HS-27A (cell line): ENCODE measurements at places on chromosomes 11 and 22.
A peak's percentile ranks its signal among the peaks of the same experiment; 100 is the strongest.

GRCh38 chr11:133964356-133964755, 7.6 kb upstream of the IGSF9B start:
- DNase-seq: no peak

DNA sequence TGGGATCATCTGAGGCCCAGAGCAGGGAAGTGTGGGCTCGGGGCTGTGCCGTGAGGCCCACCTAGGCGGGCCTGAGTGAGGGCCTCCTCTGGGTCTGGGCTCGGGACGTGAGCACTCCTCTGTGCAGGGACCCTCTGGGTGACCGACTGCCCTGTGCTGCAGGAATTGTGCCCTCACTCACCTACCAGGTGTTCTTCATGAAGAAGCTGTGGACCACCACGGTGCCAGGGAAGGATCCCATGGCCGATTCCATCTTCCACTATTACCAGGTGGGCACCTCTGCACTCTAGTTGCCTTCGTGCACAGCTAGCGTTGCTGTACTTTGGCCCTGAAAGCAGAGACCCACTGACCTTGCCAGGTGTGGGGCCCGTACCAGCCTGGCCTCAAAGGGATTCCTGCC, 80.5 kb downstream of the MYO7A start:
- DNase-seq: no peak

GRCh38 chr11:124085997-124086846, 29.0 kb upstream of the VWA5A start:
- no peak for DNase-seq

GRCh38 chr11:132790466-132790865, 741.8 kb downstream of the OPCML start:
- no peak for DNase-seq

GRCh38 chr11:86802601-86803051, 2.3 kb downstream of the PRSS23 start:
- no peak for DNase-seq

DNA sequence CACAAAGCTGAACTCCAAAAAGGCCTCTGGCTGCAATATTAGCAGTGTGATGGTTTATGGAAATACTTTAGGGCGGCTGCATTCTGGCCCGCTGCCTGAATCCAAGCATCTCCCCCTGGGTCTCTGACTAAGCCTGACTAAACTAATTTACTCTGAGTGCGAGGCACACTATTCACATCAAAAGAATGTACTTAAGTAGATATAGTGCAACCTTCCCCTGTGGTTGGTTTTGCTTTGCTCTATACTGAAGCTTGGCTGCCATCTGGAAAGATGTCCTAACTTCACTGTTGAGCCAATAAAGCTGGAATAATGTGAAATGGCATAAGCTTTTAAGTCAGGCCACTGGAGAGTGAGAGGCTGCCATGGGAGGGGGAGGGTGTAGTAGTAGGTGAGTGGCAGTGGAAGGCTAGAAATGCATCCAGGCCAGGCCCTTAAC, 321.6 kb downstream of the AASDHPPT start:
- peak; percentile 88 for DNase-seq

GRCh38 chr22:25485626-25486545, 78.6 kb upstream of the GRK3 start:
- DNase-seq: no peak

GRCh38 chr11:18313965-18314763, 7.8 kb downstream of the HPS5 start:
- peak; percentile 61 for DNase-seq

DNA sequence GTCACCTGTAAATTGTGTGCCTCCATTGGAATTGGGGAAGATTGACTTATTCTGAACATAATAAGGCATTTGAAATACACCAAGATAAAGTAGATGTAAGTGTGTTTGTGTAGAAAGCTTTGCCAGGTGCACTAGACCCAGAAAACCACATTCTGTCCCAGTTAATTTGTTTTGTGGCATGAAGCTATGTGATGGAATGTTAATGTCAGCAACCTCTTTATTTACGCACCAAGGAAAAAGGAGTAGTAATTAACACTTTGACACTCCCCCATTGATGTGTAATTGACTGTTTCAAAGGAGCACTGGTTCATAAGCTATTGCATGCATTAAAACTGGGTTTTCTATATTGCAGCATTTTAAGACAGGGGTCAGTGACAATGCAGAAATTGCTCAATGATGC, 14.3 kb downstream of the EIF3M start:
- DNase-seq: no peak

- DNase-seq: no peak
These were observed 12.1 kb upstream of the RAC2 start for GRCh38 chr22:37256075-37256726.

DNA sequence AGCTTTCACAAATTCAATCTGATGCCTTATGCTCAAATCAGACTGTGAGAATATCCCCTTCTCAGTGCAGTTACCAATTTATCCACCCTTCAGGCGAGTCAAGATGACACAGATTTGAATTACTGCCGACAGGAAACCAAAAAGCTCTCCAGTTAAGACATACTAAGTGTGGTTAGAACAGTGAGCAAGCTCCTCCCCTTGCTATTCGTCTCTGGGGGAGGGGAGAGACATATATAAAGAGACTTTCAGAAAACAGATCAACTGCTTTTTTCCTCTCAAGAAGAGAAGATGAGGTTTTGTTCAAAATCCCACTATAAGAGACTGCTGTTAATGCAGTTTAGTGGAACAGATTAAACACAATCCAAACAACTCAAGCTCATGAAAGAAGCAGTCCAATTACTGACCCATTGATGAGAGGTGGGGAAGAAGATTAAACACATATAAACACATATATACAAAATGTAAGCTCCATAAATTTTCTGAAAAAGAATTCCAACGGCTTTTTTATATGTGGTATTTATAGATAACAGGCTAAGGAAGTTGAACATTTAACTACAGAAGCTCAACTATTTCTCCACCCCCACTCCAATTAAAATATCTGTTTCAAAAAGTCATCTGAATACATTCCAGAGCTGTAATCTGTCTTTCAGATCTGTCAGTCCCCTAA, 102.7 kb downstream of the MRTFA start:
- DNase-seq: no peak

DNA sequence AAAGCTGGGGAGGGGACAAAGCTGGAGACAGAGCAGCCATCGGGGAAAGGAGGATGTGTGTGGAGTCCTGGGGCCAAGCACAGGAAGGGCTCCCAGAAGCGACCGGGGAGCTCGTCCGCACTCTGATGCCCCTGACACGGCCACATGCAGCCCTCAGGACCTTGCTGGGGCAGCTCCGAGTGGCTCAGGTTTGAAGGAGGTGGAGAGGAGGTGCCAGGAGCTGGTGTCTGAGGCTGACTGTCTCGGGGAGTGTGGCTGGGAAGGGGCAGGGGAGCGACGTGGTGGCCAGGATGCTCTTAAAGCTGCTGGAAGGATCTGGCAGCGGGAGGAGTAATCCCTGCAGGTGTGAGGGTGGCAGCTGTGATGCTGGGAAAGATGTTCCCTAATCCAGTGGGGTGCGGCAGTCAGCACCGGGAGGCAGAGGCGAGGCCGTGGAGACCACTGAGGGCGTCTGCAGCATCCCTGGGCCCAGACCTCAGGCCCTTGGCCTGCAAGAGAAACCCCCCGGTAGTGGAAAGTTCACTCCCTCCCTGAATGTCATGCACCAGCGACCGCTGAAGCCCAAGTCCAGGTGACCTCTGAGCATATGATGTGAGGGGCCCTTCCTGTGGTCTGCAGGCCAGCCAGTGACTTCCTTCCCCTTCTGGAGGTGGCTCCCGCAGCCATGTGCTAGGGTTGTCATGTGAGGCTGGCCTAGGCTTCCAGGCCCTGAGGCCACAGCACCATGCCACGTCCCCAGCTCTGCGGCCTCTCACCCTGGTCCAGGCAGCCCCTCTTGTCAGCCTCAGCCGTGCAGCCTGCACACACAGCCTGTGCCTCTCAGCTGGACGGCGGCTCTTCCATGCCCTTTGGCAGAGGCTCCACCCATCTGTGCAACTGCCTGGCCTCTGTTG, 17.2 kb upstream of the CTSD start:
- no peak for DNase-seq

- no peak for DNase-seq
These were observed 84.7 kb upstream of the BARX2 start for GRCh38 chr11:129290966-129291365.

DNA sequence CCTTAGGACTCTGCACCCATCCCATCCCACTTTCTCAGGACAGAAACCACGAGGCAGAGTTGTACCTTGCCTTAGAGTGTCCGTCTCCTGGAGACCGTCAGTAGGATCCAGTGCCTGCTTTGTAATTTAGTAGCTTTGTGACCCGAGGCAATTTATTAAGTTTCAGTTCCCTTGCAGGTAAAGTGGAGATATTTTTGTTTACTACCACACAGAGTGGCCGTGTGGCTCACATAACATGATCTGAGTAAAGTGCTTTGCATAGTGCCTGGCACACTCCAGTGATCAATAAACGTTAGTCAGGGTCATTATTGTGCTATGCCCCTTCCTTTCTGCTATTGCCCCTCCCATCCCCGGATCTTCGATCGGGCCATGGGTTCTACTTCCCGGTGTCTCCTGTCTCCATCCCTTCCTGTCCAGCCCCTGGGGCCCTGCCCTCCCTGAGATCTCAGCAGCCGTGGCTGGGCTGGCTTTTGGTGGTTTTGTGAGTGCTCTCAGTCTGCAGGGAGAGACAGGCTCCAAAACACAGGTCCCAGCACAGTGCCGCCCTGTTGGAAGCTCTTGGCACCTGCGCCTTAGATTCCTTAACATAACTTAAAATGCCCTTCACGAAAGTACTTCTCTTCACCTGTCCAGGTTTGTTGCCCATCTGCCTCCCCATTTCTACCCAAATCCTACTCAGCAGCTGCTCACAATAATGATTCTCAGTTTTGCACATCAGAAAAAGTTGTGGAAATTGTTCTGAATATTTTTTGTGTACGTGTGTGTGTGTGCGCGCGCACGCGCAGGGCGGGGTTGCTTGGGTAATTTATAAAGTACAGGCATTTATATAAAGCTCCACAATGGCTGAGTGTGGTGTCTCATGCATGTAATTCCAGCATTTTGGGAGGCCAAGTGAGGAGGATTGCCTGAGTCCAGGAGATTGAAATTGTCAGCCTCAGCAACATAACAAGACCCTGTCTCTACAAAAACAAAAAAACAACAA, 753.7 kb downstream of the NTM start:
- no peak for DNase-seq

GRCh38 chr11:44556735-44557409, 8.6 kb upstream of the CD82 start:
- DNase-seq: no peak

- DNase-seq: no peak
These were observed 56.8 kb downstream of the ALX4 start for GRCh38 chr11:44252999-44253602.

GRCh38 chr11:10637731-10638151, 55.8 kb downstream of the IRAG1 start:
- no peak for DNase-seq

DNA sequence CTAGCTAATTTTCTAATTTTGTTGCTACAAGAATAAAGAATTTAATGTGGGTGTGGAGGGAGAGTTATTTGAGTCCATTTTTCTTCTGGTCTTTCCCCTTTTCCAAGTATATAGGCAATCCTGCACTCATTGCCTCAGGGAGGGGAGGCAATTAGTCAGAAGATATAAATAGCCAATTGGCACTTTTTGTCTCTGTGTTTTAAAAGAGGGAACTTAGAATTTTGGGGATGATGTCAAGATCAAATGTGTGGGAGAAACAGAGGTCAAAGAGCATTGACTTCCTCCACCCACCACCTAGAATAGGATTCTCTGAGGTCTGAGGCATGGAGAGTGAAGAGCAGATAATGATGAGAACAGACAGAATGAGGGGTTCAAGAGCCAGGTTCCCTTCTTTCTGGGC, 120.3 kb upstream of the ZC3H12C start:
- no peak for DNase-seq

- DNase-seq: no peak
These were observed 47.9 kb upstream of the SUSD2 start for GRCh38 chr22:24133187-24133965.

DNA sequence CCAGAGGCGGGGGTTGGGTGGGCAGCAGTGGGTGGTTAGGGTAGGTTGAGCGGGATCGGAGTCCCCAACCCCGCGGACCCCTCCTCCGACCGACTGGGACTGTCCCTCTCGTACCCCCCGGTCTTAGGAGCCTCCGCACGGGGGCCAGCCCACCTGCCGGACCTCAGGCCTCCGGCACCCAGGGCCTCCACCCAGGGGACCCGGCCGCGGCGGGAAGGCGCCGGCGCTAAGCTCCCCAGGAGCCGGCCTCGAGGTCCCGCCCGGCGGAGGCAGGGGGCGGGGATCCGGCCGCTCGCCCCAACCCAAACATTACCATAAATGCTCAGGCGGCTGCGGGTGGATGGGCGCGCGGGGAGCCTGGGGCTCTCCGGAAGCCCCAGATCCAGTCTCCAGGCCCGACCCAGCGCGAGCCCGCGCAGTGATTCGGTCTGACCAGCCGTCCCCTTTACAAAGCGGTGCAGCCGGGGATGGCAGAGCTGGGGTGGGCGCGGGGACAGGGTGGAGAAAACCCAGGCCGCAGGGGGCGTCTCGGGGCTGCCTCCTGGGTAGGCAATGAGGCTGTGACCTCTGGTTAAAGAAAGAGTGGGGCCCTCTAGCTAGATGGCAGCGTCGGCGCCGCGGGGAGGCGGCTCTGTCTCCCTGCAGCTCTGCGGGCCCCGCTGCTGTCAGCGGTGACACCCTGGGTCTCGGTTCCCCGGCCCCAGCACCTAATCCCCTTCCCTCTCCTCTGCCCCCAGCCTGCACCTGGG, 4.0 kb upstream of the MCAM start:
- DNase-seq: no peak

- DNase-seq: no peak
These were observed 11.8 kb upstream of the SSTR3 start for GRCh38 chr22:37223965-37224551.

GRCh38 chr22:42910221-42910942, 53.3 kb upstream of the ARFGAP3 start:
- DNase-seq: no peak

- no peak for DNase-seq
These were observed 505.4 kb upstream of the CCDC90B start for GRCh38 chr11:83791557-83791956.

DNA sequence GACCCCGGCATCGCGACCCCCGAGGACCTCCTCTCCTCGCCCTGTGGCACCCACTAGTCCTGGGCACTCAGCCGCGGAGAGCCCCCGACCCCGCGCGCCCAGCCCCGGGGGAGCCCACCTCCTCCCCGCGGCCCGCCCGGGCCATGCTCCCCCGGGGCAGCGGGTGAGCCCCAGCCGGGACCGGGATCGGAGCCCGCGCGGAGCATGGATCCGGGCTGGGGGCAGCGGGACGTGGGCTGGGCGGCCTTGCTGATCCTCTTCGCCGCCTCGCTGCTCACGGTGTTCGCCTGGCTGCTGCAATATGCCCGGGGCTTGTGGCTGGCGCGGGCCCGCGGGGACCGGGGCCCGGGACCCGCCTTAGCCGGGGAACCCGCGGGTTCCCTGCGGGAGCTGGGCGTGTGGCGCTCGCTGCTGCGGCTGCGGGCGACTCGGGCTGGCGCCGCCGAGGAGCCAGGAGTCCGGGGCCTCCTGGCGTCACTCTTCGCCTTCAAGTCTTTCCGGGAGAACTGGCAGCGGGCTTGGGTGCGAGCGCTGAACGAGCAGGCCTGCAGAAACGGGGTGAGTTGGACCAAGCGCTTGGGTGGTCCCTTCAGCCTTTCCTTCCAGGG, 498 bp downstream of the C2CD2L start:
- DNase-seq: no peak
